T-cell (primary cell): ENCODE measurements at places on chromosomes 7 and 10.

GRCh38 chr10:201328-201771, 66.1 kb downstream of the ZMYND11 start:
- DNase-seq: no peak

DNA sequence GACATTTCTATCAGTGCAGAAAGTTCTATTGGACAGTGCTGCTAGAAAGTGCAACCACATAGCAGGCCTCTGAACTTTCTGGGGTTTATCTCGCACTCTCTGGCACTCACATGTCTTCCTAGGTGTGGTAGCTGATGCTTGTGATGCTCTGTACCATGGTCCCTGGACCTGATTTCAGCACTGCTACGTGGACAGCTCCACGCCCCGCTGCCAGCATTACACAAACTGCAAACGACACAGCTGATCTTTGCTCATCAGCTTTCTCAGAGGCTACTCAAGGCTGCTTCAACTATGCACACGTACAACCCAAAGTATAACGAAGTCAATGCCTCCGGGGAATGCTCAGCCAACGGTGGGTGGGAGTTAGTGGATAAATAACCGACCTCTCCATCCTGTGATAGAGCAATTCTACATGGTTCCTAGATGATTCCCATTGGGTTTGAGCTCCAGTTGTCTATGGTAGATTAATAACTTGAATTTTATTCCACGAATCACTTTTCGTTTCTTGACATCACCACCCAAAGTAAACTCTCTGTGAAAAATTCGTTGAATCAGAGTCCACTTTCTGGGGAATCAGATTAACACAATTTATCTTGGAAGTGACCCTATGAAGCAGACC, 302.5 kb downstream of the ACTR3B start:
- DNase-seq: no peak

DNA sequence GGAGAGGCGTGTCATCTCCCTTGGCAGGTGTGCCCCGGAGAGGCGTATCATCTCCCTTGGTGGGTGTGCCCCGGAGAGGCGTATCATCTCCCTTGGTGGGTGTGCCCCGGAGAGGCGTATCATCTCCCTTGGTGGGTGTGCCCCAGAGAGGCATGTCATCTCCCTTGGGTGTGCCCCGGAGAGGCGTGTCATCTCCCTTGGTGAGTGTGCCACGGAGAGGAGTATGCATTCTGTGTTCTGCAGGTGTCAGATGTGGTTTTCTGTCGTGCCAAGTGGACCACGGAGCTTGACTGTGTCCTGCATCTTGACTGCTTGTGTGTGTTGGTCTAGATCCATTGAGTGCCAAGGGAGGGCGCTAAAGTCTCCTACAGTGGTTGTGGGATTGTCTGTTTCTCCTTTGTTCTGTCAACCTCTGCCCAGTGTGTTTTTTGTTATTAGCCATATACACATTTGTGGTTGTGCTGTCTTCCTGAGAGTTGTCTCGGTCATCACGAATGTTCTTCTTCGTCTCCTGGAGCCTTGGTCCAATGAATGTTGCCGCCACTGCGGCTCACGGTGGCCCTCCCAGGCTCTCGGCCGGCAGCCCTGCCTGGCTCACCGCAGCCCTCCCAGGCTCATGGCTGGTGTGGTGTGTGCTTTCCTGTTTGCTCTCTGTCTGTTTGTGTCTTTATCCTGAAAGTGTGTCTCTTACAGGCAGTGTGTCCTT, 96.8 kb downstream of the INPP5A start:
- DNase-seq: no peak

DNA sequence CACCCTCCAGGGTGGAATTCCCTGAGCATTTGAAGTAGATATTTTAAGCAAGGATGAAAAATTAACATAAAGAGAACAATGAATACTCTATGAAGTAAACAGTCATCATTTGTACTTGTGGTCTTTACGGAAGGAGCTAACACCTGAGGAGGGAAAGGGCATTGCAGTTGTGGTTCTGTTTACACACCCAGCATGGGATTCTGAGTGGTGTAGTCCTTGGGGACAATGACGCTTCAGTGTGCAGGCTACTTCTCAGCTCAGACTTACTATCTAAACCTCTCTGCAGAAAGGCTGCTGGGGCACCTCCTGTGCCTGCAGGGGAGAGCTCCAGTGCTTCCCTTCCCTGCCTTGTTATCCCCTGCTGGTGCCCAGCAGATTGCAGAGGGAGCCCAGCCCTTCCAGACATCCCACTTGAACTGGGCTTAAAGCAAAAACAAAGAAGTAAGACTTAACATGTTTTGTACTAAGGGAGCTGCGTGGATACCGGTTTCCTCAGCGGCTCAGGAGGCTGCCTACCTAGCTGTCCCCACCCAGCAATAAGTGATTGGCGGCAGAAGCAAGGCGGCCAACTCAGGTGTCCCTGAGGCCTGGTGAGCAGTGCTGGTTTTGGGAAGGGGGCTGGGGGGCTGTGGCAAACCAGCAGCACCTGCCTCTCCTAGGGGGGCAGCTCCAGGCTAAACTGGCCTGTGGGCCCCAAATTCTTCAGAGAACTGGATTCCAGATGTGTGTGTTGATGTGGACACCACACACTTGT, 89.1 kb downstream of the CELF2 start:
- DNase-seq: no peak

DNA sequence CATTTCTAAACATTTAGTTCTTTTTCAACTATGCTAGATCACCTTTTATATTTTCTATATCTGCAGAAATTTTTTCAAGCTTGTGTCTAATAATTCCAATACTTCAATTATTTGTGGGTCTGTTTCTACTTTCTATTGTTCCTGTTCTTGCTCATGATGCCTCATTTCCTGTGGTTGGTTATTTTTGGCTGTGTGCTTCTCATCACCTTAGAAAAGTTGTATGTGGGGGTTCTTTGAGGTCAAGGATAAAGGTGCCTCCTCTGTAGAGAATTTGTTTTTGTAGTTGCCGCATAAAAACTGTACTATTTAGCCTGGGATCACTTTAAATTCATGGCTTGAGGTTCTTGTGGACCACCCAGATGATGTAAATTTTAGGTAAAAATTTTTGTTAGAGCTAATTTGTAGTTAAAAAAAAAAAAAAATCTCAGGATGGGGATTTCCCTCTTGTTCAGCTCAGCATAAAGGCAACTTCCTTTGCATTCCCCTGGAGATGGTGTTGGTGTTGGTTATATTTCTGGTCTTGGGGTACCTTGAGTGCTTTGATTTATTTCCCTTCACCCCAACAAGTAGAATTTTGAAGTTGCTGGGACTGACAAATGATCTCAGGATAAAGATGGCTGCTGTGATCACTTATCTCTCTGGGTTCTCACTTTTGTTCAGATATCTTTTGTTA, 27.0 kb upstream of the JAZF1 start:
- DNase-seq: no peak
